ENCODE measurements at places on chromosomes 5 and 9. TPM values are rescaled to one million over a fixed set of nuclear protein-coding genes. Genes with fewer than 3 reads are reported as not detected.

DNA sequence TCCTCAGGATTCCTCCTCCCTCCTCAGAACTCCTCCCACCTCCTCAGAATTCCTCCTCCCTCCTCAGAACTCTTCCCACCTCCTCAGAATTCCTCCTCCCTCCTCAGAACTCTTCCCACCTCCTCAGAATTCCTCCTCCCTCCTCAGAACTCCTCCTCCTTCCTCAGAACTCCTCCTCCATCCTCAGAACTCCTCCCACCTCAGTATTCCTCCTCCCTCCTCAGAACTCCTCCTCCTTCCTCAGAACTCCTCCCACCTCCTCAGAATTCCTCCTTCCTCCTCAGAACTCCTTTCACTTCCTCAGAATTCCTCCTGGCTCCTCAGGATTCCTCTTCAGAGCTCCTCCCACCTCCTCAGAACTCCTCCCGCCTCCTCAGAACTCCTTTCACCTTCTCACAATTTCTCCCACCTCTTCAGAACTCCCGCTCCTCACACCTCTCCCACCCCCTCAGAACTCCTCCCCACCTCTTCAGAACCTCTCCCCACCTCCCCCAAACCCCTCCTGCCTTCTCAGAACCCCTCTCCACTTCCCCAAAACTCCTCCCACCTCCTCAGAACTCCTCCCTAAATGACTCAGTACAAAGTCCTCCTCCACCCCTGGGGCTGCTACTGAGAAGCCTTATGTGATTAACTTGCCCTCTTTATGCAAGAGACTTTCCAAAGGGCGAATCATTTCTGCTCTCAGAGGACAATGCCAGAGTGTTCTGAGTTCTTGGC, 23.2 kb downstream of the SLC46A2 start:
- DNase-seq: peak; percentile 92

GRCh38 chr9:91547081-91547480, 123.4 kb upstream of the NFIL3 start:
- DNase-seq: peak; percentile 90

- no peak for DNase-seq
Observed at GRCh38 chr5:64330728-64331231, 165.1 kb downstream of the RNF180 start.

- no peak for DNase-seq
Observed at GRCh38 chr9:93108291-93109041, 12.4 kb downstream of the CARD19 start.

GRCh38 chr9:77793849-77794248, 145.7 kb upstream of the GNA14 start:
- DNase-seq: peak; percentile 46

- DNase-seq: peak; percentile 93
Observed at GRCh38 chr5:54360089-54360488, 49.7 kb upstream of the ARL15 start.

- DNase-seq: no peak
Observed at GRCh38 chr9:131271506-131271931, 4.8 kb downstream of the FAM78A start.

The ADGRV1 gene
- total RNA-seq: 0.47 TPM

Data from M059J (cell line).